T-helper 9 cell (primary cell): ENCODE measurements at places on chromosomes 3 and 15.

- no peak for DNase-seq
These were observed 217.9 kb downstream of the SNRPN start for GRCh38 chr15:25172691-25173090.

GRCh38 chr3:143040261-143040879 lies 39.0 kb downstream of the U2SURP start:
- no peak for DNase-seq

GRCh38 chr15:48361685-48362084 lies 30.5 kb downstream of the DUT start:
- DNase-seq: no peak

GRCh38 chr15:56871185-56871584 lies 47.3 kb upstream of the TCF12 start:
- no peak for DNase-seq

- no peak for DNase-seq
These were observed 24.7 kb upstream of the KLHL6 start for GRCh38 chr3:183579967-183580900.

GRCh38 chr3:133161656-133162055 lies 123.5 kb downstream of the TMEM108 start:
- no peak for DNase-seq

DNA sequence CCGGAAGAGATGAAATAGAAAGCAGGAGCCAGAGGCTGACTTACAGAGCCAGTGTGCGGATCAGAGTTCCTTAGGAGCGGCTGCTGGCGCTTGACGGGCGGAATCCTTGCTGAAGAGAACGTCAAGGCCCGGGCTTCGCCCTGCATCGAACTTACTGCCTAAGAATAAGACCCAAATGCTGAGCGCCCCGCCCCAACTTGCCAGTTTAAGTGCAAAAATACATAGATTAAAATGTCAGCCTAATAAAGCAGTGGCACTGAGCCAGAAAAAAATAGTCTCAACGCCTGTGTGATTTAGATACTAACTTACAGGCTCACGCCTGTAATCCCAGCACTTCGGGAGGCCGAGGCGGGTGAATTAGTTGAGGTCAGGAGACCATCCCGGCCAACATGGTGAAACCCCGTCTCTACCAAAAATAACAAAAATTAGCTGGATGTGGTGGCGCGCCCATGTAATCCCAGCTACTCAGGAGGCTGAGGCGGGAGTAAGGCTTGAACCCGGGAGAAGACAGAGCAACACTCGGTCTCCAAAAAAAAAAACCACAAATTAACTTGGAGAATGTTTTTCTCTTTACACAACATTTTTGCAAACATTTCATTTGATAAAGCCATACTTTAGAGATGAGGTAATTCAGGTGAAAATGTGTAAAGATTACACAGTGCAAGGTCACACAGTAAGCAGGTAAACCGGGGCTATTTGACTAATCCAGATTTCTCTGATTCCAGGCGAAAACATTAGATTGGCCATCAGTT lies 1.2 kb upstream of the UBP1 start:
- no peak for DNase-seq

GRCh38 chr3:169750665-169751064 lies 14.2 kb downstream of the TERC start:
- no peak for DNase-seq

DNA sequence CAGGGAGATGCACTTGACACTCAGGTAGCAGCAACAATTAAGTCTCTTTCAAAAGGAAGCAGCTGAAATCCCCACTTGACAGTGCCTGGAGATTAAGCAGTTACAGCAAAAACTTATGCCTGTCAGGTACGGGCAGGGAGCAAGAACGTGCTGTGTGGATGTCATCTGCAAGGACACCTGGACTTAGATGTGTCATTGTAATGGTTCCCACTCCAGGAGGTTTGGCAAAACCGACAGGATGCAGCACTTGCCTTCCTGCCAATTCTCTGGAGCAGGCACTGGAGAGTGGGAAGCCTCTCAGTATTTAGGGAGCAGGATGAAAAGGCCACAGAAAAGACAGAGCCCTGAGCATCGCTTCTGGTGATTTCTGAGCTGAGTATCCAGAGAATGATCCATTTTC lies 292.4 kb downstream of the PDCD6IP start:
- DNase-seq: no peak

DNA sequence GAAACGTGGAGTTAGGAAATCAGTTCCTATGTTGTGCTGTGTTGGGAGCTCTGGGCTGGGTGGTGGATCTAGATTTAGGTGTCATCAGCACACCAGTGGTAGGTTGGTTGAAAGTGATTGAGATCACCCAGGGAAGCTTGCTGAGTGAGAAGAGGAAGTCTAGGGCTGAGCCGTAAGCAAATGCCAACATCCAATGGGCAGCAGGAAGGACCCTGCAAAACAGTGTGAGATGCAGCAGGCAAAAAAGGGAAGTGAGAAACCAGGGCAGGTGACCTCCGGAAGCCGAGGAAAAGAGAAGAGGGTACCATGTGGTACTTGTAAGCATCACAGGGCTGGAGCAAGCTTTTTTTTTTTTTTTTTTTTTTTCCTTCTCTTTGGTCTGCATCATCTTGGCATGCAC lies 15.9 kb upstream of the COPG1 start:
- DNase-seq: no peak

GRCh38 chr3:181614878-181615277 lies 96.8 kb upstream of the SOX2 start:
- no peak for DNase-seq

- DNase-seq: no peak
These were observed 77.2 kb upstream of the WDR72 start for GRCh38 chr15:53836618-53837017.

- peak; percentile 28 for DNase-seq
These were observed 160.8 kb upstream of the TLE3 start for GRCh38 chr15:70258369-70259027.

- DNase-seq: no peak
These were observed 22.8 kb downstream of the STOML1 start for GRCh38 chr15:73969151-73969759.

DNA sequence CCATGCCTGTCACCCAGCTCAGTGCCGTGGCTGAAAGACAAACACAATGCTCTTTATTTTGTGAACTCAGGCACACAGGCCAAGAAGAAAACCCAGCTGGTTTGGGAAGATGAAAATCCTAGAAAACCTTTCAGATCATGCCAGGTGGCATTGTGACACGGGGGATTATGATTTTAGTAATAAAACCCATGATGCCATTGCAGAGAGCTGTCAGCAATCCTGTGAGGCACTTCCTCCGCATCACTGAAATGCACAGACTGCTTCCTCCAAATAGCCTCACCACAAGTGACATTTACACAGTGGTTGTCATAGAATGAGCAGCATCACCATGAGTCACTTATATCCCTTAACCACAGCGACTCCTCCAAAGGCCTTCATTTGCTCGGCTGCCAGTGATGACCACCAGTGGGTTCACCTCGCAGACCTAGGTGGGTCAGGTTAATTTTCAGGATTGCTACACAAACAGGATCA lies 22.7 kb downstream of the ABHD6 start:
- DNase-seq: no peak

- peak; percentile 43 for DNase-seq
These were observed 40.9 kb upstream of the IDH2 start for GRCh38 chr15:90143166-90143655.

- DNase-seq: no peak
These were observed 120.9 kb upstream of the P2RY1 start for GRCh38 chr3:152713989-152714388.

GRCh38 chr3:60399292-60399691 lies 852.0 kb downstream of the FHIT start:
- DNase-seq: no peak

DNA sequence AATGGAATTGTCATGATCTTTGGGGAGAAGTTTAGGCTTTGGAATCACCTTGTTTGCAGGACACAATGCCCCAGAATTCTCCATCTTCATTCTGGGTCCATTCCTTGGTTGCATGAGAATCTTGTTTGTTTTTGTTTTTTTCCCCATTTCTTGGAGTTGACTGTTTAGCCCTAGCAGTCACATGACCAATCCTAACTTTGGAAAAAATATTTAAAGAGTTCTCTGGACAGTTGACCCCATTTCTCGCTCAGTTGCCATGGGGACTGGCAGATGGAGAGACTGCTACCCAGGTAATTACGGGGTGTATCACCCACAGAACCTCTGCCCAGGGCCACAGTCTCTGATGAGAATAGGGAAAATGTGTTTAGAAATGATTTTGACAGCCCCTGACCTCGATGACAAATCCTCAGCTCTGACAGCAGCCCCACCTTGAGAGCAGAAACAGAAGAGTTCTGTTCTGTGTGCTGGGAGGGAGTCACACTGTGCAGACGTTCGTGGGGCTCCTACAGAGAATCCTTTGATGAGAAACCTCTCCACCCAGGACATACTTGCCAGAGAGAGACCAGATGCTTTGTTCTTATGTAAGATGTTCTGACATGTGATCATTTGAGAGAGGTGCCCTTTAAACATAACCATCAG lies 57.7 kb downstream of the IL16 start:
- DNase-seq: no peak

- DNase-seq: no peak
These were observed 74.3 kb downstream of the SIDT1 start for GRCh38 chr3:113606539-113607218.
